ENCODE measurements at places on chromosomes 1 and 21.

DNA sequence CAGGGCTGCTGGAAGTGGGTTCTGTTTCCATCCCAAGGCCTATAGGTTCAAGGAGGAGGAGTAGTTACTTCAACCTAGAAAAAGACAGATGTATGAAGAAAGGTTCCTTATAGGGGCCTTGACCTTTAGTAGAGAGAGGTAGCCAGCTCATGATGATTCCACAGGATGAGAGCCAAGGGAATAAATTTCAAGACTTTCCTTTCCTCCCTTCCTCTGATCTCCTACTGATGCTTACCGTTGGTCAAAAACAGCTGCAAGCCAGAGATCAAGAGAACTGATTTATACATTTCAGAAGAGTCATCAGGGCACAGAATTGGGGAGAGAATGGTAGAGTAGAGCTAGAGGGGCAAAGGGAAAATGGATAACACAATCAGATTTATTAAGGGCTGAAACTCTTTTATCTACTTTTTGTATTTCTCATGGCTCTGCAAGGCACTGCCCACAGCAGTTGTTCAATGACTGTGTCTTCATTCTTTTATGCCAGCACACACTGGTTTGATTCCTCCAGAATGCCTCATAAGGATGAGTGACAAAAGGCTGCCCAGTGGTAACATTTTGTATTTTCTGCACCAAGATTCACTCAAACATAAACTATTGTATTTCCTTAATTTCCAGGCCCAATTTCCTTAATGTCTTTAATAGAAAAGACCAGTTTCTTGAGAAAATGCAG lies 37.4 kb downstream of the AK5 start:
- DNase-seq = no peak

GRCh38 chr1:177585302-177586220 lies 384.3 kb downstream of the SEC16B start:
- DNase-seq = no peak

GRCh38 chr1:64320470-64320869 lies 117.0 kb downstream of the UBE2U start:
- DNase-seq = no peak

GRCh38 chr1:21665711-21666575 lies 3.2 kb downstream of the RAP1GAP start:
- no peak for DNase-seq

DNA sequence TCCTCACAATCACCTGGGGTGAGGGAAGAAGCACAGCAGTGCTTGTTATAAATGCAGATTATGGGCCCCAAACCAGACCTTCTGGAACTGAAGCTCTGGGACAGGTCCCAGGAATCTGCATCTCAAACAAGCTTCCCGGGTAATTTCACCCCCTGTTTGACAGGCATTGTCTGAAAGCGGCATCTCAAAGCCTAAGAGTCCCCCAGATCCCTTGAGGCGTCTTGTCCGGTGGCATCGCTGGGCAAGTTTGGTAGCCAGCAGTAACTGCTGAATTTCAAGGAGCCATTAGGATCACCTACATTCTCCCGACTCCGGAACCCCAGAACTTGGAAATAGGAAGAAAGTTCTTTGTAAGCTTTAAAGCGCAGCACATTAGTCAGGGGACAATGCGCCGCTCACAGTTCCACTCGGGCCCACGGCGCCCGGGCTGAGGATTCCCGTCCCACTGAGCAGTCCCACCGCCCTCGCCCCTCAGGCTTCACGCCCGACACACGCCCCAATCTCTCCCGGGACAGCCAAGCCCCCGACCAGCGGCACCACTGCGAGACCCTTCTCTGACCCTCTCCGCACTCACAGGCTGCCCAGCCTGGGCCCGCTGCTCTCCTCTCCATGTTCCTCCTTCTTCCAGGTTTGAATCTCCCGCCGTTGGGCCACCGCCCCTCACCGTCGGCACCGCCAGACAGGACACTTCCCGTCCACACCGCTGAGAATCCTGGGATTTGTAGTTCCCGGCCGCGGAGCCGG lies at the start of gene IQGAP3:
Gene IQGAP3 (minus strand): TSS at position 647 of the 744 bp plus-strand sequence. CDS start 36 bp downstream, at position 611.
- peak; percentile 61 for DNase-seq

DNA sequence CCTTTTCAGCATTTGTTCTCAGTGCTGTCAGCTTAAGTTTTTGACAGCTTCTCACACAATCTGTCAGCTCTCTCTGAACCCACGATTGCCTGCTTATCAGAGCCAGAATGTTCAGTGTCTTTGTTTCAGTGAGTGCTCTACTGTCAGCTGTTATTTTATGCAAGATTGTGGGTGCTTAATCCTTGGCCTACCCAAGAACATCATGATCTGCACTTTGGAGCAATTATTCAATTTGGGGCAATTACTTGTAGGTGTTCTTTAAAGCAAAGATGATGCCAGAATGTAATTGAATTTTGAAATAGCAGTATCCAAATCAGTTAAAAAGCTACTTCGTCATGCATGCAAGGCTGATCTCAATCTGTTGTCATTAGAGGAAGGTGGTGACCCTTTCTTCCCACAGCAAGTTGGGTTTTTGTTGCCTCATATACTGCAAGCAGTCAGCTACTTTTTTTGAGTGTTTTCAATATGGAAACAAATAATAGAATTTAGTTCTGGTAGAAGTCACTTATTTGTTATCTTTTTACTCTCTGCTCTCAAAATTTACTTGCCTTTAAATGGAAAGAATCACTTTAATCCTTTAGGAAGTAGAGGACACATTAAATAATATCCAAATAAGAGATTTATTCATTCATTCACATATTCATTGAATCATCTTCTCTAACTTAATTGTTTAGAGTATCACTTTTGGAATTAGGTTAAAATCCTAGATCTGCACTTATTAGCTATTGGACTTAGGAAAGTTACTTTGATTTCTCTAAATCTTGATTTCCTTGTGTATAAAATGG lies 253.5 kb upstream of the CACYBP start:
- no peak for DNase-seq

DNA sequence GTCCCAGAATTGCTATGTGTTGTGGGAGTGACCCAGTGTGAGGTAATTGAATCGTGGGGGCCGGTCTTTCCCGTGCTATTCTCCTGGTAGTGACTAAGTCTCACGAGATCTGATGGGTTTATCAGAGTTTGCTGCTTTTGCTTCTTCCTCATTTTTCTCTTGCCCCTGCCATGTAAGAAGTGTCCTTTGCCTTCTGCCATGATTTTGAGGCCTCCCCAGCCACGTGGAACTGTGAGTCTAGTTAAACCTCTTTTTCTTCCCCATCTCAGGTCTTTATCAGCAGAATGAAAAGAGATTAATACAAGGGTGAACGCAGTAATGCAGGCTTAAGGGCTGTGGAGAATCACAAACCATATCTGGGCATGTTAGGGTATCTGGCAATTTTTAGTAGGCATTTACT lies 624.0 kb downstream of the USP25 start:
- no peak for DNase-seq
